ENCODE measurements at places on chromosomes 2 and 18.
A peak's percentile ranks its signal among the peaks of the same experiment; 100 is the strongest.

DNA sequence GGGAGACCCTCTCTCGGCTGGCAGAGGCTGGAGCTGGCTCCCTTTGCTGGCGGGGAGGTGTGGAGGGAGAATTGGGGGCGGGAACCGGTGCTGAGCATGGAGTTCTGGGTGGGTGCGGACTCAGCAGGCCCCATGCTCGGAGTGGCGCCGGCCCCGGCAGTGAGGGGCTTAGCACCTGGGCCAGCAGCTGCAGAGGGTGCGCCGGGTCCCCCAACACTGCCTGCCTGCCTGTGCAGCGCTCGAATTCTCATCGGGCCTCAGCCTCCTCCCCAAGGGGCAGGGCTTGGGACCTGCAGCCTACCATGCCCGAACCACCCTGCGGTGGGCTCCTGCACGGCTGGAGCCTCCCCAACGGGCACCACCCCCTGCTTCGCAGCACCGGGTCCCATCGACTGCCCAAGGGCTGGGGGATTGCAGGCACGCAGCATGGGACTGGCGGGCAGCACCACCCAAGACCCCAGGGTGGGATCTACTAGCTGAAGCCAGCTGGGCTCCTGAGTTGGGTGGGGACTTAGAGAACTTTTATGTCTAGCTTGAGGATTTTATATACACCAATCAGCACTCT, 129.8 kb downstream of the LRRC30 start:
- no peak for DNase-seq

GRCh38 chr2:201806442-201807170, at the start of gene CDK15:
TSS of gene CDK15 (plus strand) at chr2:201806537. CDS start at chr2:201806665, 128 bp downstream.
- DNase-seq = peak; percentile 46

- DNase-seq = no peak
Measured at GRCh38 chr2:156986339-156986988, 271.0 kb upstream of the GALNT5 start.

DNA sequence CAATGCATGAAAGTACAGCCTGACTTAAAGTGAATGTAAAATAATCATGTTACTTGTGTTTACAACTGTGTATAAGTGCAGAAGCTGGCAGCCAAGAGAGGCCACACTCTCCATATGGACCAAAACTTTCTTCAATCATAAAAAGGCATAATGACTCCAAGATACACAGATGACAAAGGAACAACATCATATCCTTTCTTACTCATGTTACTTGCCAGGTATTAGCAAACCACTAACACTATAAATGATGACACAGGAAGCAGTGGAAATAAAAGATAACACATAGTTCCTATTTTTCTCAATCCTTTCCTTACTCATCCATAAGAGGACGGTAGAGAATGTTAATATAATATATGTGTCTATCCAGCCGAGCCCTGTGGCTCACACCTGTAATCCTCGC, 400.0 kb upstream of the CDH2 start:
- DNase-seq = no peak

DNA sequence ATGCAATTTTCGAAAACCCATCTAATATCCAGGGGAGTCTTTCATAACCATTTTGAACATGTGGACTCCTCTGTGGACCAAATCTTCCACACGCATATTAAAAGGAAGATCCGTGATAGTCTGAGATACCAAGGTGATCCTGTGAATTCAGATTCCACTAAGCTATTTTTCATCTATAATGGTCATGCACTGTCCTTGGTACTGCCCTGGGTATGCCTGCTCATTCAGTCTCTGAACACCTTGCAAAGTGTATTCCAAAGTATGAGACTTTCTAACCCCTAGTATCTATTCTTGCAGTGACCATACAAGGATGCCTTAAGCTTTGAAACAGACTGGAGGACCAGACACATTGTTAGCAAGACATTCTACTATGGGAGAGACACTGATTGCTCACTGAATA, 217.6 kb upstream of the CCDC150 start:
- no peak for DNase-seq

DNA sequence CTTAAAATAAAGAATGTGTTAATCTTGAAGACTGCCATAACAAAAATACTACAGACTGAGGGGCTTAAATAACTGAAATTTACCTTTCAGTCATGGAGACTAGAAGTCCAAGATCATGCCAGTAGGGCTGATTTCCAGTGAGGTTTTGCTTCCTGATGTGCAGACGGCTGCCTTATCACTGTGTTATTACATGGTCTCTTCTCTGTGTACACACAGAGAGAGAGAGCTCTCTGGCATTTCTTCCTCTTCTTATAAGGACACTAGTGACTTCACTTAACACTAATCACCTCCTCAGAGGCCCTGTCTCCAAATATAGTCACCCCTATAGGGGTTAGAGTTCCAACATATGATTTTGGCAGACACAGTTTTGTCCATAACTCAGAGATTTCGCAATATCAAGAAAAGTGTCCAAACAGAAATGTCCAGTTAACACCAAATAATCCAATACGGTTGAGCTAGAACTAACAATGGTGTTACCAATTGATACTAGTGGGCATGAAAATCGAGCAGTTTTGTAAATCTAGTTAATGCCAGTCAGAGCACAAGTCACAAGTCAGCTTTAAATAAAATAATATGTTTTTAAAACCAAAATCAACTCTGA, 399.8 kb downstream of the ADCYAP1 start:
- DNase-seq = no peak

DNA sequence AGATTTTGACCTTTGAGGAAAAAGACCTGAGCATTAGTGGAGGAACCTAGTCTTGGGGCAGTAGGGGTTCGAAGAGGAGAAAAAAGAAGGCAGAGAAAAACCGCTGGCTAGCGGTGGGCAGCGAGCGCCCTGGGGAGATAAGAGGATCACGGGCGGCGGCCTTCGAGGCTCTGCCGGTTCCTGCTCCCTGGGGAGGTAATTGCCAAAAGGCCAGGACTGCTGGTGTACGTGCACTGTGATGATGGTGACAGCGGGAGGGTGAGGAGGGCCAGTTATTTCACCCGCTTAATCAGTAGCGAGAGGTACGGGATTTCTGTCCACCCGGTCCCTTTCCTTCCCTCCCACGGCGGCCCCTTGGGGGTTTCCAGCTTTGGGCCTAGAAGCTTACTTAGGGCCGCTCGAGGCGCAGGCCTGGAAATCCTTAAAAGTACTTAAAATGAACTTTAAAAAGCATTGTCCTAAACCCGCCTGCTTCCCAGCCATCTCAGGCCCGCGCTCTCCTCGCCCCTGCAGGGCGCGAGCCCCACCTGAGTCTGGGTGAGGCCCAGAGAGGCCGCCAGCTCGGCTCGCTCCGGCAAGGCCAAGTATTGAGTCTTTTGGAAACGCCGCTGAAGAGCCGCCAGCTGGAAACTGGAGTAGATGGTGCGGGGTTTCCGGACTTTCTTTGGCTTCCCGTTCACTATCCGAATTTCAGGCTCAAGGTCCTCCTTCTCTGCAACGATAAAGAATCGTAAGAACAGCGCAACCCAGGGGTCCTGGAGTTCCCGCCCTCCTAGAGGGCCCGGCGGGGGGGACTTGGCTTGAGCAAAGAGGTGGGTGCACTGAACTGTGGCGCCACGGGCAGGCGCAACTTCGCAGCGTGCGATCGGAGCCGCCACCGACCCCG, 1.5 kb downstream of the DLX2 start:
- no peak for DNase-seq

DNA sequence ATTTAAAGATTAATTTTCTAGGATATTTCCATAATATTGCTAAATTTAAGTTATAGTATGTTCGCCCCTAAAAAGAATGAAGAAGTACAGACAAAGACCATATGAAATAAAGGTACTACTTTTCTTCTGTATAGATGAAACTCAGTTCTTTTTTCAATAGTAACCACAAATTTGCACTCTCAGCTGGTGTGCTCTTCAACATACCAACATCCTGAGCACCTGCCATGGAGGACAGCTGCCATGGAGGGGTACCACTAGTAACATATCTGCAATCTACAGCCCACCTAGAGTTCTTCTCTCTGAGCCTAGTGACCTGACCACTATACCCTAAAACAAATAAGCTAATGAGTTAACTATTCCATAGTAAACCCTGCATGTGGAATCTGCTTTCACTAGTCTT, 36.8 kb upstream of the ERCC3 start:
- DNase-seq = no peak

GRCh38 chr18:32349728-32350395, 120.8 kb downstream of the GAREM1 start:
- peak; percentile 92 for DNase-seq

GRCh38 chr2:149747456-149747855, 159.9 kb upstream of the MMADHC start:
- no peak for DNase-seq

DNA sequence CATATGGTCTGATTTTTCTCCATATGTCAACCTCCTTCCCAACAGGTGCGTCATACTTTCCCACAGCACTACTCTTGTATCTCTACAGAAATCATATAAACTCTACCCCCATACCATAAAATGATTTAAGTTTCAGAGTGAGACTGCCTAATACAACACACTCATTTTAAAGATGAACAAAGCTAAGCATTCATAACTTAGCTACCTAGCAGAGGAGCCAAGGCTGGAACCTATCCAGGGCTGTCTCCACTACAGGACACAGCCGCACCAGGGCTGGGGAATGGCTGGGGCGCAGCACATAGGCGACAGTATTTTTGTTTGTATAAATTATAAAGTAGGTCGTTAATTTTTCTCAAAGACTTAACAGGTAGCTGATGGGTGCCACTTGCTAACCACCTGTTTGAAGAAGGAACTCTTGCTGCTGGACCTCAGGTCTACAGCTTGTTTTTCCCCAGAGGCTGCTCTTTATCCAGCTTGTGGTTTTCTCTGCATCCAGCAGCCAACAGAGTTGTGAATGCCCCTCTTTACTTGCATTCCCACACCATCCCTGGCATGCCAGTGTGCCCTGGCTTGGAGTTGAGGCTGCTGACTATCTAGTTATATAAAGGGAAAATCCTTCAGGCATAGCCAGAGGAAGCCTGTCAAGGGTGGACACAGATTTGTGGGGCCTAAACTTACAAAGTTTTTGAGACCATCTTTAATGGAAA, 62.0 kb downstream of the HNRNPLL start:
- DNase-seq = no peak

DNA sequence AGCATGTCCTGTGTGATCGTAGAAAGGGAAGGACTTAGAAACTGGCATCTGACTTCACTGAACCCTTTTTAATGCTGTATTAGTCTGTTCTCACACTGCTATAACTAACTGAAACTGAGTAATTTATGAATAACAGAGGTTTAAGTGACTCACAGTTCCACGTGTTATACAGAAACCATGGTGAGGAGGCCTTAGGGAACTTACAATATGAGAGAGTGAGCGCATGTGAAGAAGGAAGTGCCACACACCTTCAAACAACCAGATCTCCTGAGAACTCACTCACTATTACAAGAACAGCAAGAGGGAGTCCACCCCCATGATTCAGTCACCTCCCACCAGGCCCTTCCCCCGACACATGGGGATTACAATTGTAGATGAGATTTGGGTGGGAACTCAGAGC, 811.3 kb downstream of the CPS1 start:
- peak; percentile 17 for DNase-seq

DNA sequence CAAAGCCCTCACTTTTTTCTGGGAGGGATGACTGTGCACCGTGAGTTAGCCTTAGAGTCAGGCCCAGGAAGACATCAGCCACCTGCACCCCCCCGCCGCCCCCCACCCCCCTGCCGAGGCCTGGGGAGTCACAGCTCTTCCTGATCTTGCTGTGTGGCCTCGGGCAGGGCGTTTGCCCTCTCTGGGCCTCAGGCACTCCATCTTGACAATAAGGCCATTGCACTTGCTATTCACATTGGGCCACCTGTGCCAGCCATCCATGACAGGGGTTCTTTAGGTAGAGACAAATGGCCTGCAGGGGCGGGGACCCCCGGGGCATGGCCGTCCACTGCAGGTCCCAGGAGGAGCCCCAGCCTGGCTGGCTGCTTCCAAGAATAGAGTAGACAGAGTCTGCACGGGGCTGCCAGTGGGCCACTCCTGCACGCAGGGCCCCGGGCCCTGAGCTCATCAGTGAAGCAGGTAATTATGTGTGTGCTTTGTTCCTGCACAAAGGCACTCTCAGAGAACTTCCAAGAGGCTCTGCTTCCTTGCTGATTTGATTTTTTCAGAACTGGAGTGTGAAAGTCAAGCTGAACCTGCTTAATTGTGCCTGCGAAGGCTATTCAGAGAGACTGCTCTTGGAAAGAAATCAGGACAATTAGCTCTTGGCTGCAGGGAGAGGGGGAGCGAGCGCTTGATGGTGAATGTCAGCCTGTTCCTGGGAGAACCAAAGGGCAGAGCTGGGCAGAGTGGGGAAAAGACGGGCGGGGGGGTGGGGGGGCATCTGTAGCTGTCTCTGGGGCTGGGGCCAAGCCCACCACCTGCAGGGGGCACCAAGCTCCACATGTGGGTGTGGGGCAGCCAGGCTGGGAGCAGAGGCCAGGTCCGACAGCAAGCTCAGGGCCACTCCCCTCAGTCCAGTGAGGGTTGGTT, 40.3 kb downstream of the RRM2 start:
- peak; percentile 18 for DNase-seq

DNA sequence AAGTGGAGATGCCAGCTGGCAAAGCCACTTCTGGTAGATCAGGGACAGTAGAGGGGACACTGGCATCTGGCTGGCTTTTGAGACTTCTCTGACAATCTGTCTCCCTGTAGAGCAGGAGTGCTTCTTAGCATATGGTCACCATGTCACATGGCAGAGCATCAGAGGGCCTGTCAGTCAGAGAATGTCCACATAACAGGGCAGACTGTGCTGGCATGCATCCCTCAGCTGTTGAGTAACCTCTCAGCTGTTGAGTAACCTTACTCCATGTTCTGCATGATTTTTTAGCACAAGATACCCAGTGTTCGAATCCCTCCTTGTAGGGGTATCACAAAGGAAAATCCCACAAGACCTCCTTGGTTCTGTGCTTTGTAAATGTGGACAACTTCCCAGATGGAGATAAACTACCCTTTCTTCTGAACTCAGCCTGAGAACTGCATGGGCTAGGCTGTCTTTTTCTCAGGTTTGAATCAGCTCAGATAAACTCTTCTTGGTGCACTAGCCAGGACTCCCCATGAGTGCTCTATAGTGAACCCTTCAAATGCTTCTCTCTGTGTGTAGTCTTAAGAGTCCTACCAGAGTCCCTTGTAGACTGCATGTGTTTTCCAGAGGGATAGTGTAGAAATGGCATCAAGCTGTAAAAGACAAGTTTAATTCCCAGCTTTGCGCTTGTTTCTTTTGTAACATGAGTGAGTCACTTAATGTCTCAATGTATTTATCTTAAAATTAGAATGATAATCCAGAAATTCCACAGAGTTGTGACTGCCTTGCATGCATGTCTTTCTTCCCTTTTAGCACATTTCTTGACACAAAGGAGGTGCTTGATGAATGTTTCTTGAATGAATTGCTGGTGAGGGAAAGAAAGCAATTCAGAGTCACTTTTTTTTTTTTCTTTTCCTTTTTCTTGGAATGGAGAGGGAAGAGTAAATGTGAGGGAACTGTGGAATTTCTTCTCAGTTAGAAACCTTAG, 442.3 kb upstream of the HNMT start:
- DNase-seq = no peak

- DNase-seq = no peak
Measured at GRCh38 chr2:127624756-127625571, 21.0 kb upstream of the GPR17 start.

DNA sequence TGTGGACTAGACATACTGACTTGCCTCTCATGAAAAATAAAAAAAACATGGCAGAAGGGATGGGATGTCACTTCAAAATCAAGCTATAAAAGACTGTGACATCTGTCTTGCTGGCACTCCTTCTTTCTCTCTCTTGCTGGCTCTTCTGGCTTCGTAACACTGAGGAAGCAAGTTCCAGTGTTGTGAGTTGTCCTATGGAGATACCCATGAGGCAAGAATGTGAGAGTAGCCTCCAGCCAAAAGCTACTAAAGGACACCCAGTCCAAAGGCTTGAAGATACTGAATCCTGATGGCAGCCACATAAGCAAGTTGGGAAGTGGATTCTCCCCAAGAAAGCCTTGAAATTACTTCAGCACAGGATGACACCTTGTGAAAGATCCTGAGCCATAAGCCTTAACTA, 376.1 kb upstream of the TMEFF2 start:
- DNase-seq = no peak

Measured in ACHN (cell line).